ENCODE measurements at places on chromosomes 12 and 14. TPM values are rescaled to one million over a fixed set of nuclear protein-coding genes. Genes with fewer than 3 reads are reported as not detected.

DNA sequence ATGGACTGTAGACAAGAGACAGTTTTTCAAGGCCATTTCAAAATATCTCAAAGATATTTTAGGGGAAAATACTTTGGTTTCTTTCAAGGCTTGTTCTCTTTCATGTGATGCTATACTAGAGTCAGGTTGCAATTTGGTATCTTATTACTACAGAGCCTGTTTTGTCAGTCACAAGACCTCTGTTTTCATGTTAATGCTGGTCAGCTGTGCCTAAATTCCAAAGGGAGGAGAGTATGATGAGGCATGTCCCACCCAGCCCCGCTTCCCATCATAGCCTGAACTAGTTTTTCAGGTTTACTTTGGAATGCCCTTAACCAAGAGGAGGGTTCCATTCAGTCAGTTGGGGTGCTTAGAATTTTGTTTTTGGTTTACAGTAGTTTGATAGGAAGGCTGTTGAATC, 52.6 kb downstream of the GPHB5 start:
- no peaks in the 10 kb centered on the region for H3K27me3 ChIP-seq
- peak overlapping the region; percentile 60 for H3K27ac ChIP-seq
- H3K36me3 ChIP-seq = no peaks in the 10 kb centered on the region
- DNase-seq = no peak
- no peak overlapping the region for H3K4me3 ChIP-seq
- H3K4me1 ChIP-seq = no peaks in the 10 kb centered on the region

- H3K27me3 ChIP-seq = no peaks in the 10 kb centered on the region
- DNase-seq = no peak
- no peak overlapping the region for H3K27ac ChIP-seq
- H3K36me3 ChIP-seq = no peaks in the 10 kb centered on the region
- H3K4me3 ChIP-seq = no peak overlapping the region
Measured at GRCh38 chr14:104392001-104392395, 187.6 kb upstream of the C14orf180 start.

DNA sequence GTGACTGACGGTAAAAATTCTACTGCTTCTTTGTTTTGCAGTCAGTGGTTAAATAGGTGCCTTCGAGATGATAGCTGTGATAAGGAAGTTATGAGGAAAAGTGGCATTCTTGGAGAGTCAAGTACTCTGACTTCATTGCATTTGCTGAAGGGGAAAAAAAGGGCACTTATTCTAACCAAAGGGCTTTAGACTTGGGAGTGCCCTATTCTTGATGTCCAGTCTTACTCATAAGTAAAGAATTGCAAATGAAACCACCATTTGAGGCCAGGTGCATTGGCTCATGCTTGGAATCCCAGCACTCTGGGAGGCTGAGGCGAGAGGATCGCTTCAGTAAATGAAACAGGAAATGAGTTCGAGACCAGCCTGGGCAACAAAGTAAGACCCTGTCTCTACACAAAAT, 40.3 kb downstream of the BRAP start:
- H3K27ac ChIP-seq = no peak overlapping the region
- H3K27me3 ChIP-seq = no peaks in the 10 kb centered on the region
- H3K36me3 ChIP-seq = peaks cover 68% of the 10 kb centered on the region
- H3K4me3 ChIP-seq = no peak overlapping the region
- no peak for DNase-seq

DNA sequence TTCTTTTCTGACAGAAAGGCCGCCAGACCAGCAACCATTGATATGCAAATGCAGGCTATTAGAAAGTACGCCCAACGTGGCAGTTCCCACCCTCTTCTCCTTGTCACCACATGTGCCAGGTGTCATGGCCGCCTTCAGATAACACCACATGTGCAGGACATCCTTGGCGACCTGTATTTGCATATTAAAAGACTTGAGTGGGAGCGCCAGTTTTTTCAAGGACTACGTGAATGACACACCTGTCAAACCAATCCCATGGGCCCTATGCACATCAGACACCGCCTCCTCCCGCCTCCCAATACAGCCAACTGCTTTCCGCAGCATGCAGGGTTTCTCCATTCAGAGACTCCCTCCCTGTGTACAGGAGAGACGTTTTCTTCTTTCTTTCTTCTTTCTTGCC, 318.6 kb upstream of the FAR2 start:
- H3K27ac ChIP-seq = no peak overlapping the region
- no peaks in the 10 kb centered on the region for H3K36me3 ChIP-seq
- H3K4me3 ChIP-seq = no peak overlapping the region
- no peaks in the 10 kb centered on the region for H3K27me3 ChIP-seq
- no peaks in the 10 kb centered on the region for H3K4me1 ChIP-seq

GRCh38 chr14:49769581-49770211, 1.7 kb downstream of the KLHDC2 start:
- H3K27me3 ChIP-seq = no peaks in the 10 kb centered on the region
- no peak for DNase-seq
- peak overlapping the region; percentile 99 for H3K4me3 ChIP-seq
- H3K4me1 ChIP-seq = peaks cover 13% of the 10 kb centered on the region
- H3K27ac ChIP-seq = no peak overlapping the region

- no peak overlapping the region for H3K27ac ChIP-seq
- H3K36me3 ChIP-seq = no peaks in the 10 kb centered on the region
- H3K4me3 ChIP-seq = no peak overlapping the region
- no peak for DNase-seq
Measured at GRCh38 chr14:68523989-68524725, 268.7 kb downstream of the ZFP36L1 start.

DNA sequence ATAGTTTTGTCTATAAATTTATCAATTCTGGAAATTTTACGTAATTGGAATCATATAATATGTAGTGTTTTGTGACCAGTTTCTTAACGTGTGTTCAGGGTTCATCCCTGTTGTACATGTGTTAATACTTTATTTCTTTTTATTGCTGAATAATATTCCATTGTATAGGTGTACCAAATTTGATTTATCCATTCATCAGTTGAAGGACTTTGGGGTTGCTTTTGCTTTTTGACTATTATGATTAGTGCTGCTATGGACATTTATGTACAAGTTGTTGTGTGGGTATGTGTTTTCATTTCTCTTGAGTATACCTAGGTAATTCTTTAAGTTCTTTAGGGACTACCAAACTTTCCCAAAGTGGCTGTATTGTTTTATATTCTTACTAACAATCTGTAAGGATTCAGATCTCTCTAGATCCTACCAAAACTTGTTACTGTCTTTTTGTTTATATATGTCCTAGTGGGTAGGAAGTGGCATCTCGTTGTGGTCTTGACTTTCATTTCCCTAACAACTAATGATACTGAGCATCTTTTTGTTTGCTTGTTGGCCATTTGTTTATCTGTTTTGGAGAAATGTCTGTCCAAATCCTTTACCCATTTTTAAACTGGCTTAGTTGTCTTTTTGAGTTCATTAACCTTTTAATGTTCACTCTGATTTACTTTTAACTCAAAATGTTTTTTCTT, 14.9 kb downstream of the VRK1 start:
- H3K36me3 ChIP-seq = no peaks in the 10 kb centered on the region
- DNase-seq = no peak
- no peak overlapping the region for H3K27ac ChIP-seq

DNA sequence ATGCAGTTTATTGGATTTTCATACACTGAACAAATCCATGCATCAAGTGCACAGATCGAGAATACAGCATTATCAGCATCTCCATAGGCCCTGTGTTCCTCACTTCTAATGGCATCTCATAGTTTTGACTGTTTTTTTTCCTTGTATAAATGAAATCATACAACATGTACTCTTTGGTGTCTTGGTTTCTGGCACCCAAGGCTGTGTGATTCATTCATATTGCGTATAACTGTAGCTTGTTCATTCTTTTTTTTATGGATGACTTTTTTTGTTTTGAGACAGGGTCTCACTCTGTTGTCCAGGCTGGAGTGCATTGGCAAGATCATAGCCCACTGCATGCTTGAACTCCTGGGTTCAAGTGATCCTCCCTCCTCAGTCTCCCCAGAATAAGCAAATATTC, 14.3 kb downstream of the RASSF8 start:
- no peak overlapping the region for H3K27ac ChIP-seq
- no peak overlapping the region for H3K4me3 ChIP-seq
- no peaks in the 10 kb centered on the region for H3K27me3 ChIP-seq
- DNase-seq = no peak
- no peaks in the 10 kb centered on the region for H3K4me1 ChIP-seq

DNA sequence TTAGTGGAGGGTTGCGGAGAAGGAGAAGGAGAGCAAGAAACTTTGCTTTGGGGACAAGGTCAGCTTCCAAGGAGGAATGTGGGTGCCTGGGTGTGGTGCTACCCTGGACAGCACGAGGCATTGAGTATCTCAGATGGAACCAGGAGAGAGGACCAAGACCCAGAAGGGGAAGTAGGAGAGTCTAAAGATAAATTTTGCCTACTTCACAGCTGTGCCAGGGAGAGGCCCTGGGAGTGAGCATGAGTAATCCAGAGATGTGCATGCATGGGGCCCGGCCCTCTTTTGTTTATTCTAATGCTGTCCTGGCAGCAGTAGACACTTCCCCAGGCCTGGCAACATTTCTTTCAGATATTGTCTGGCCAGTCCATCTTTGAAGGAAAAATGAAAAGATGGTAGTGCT, 49.5 kb upstream of the GNPNAT1 start:
- H3K36me3 ChIP-seq = no peaks in the 10 kb centered on the region
- DNase-seq = no peak
- no peaks in the 10 kb centered on the region for H3K4me1 ChIP-seq
- no peaks in the 10 kb centered on the region for H3K27me3 ChIP-seq

DNA sequence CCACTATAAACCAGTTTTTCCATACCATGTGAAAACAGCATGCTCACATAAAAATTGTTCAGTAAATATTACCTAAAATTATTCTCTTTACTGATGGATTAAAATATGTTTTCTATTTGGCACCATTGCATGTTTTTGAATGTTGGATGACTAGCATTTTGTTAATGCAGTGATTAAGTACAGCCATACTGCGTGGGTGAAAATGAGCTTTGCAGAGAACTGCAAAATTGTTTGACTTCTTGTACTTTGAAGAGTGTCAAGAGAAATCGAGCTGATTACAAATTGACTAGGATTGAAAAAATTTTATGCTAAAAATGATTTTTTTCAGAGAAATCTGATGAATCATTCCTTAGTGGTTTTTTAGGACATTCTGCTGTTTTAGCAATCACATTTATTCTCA, 452.9 kb downstream of the RPL10L start:
- no peak for DNase-seq
- no peak overlapping the region for H3K4me3 ChIP-seq
- no peaks in the 10 kb centered on the region for H3K4me1 ChIP-seq
- H3K27me3 ChIP-seq = no peaks in the 10 kb centered on the region

DNA sequence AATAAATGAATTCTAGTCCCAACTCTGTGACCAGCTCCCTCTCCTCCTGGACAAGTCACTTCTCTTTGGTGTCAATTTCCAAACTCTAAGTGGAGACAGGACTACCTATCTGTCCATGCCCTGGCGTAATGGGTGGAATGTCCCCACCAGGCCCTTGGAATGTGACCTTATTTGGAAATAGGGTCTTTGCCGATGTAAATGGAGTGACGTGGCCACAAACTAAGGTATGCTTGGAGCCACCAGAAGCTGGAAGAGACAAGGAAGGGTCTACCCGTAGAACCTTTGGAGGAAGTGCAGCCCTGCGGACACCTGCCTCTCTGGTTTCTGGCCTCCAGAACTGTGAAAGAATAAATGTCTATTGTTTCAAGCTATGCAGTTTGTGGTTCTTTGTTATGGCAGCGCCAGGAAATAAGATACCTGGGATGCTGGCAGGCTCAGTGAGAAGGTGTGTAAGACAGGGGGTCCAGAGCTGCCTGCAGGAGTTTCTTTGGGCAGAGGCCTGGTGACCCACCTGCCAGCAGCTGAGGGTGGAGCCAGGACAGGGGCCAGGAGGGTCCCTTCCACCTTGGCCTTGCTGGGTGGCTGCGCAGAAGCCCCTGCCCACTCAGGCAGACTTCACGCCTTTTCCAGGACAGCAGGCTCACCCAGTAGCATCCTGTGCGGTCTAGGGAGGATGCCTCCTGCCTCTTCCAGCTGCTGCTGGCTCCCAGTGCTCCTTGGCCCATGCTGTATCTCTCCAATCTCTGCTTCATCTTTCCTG, 45.8 kb downstream of the ARL6IP4 start:
- H3K4me3 ChIP-seq = no peak overlapping the region
- no peaks in the 10 kb centered on the region for H3K27me3 ChIP-seq
- no peak for DNase-seq
- H3K27ac ChIP-seq = no peak overlapping the region
- H3K4me1 ChIP-seq = peaks cover 58% of the 10 kb centered on the region

- peaks cover 10% of the 10 kb centered on the region for H3K4me1 ChIP-seq
- no peak overlapping the region for H3K4me3 ChIP-seq
- no peaks in the 10 kb centered on the region for H3K27me3 ChIP-seq
Measured at GRCh38 chr12:46815809-46816208, 10.0 kb downstream of the SLC38A4 start.

DNA sequence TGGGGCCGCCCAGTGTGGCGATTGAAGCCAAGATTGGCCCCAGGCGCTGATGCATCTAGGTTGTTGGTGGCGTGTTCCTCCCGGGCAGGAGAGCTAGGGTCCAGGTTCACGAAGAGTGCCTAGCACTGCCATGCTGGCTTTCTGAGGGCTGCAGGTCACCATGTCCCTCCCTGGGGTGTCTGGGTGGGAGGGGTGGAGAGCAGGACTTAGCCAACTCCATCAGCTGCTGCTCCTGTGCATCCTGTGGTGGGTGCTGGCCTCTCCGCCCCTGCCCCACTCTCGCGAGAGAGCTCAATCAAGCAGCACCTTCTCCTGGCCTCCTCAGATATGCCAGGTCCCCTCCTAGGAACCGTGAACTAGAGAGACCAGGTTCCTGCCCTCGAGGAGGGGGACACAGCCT, 1.8 kb downstream of the TRMT61A start:
- no peak for DNase-seq
- peaks cover 6% of the 10 kb centered on the region for H3K4me1 ChIP-seq
- H3K36me3 ChIP-seq = peaks cover 3% of the 10 kb centered on the region
- H3K27me3 ChIP-seq = peaks cover 17% of the 10 kb centered on the region
- no peak overlapping the region for H3K4me3 ChIP-seq

- no peaks in the 10 kb centered on the region for H3K4me1 ChIP-seq
- no peaks in the 10 kb centered on the region for H3K36me3 ChIP-seq
- no peak for DNase-seq
Measured at GRCh38 chr12:1091350-1091749, 100.3 kb downstream of the ERC1 start.

DNA sequence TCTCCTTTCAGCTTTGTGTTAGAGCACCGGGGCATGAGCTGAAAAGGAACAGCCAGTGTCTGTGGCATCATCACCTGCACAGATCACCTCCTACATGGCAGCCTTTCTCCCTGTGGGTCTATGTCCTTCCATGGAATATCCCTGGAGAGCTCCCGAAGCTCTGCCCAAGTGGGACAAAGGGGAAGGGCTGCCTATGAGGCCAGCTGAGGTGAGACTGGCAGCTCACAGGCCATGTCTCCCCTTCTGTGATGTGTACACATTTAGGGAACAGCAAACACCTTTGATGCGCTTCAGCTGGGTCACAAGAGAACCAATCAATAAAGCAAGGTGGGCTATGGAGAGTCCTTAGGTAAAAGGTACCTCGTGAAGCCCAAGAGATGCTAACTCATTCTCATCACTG, 4.1 kb downstream of the PROX2 start:
- no peak overlapping the region for H3K4me3 ChIP-seq
- H3K27ac ChIP-seq = no peak overlapping the region
- peaks cover 18% of the 10 kb centered on the region for H3K4me1 ChIP-seq

- no peaks in the 10 kb centered on the region for H3K36me3 ChIP-seq
- peaks cover 6% of the 10 kb centered on the region for H3K4me1 ChIP-seq
- H3K4me3 ChIP-seq = no peak overlapping the region
- H3K27ac ChIP-seq = no peak overlapping the region
Measured at GRCh38 chr12:4041187-4041885, 168.1 kb upstream of the PARP11 start.

GRCh38 chr12:85357609-85358008, 77.6 kb downstream of the ALX1 start:
- H3K4me1 ChIP-seq = no peaks in the 10 kb centered on the region
- no peaks in the 10 kb centered on the region for H3K27me3 ChIP-seq
- H3K36me3 ChIP-seq = no peaks in the 10 kb centered on the region
- DNase-seq = no peak
- no peak overlapping the region for H3K27ac ChIP-seq

The CD163L1 gene
- total RNA-seq = 10.3 TPM

The LTBP2 gene
- total RNA-seq = 2.6 TPM

The GDF3 gene
- 0.24 TPM for total RNA-seq

The ANKS1B gene
- 4.9 TPM for total RNA-seq
